ENCODE measurements at places on chromosomes 16 and 17.

- DNase-seq = no peak
Measured at GRCh38 chr16:81713295-81713772, 65.8 kb upstream of the PLCG2 start.

- DNase-seq = peak; percentile 84
Measured at GRCh38 chr17:1486802-1487695, 5.4 kb downstream of the MYO1C start.

DNA sequence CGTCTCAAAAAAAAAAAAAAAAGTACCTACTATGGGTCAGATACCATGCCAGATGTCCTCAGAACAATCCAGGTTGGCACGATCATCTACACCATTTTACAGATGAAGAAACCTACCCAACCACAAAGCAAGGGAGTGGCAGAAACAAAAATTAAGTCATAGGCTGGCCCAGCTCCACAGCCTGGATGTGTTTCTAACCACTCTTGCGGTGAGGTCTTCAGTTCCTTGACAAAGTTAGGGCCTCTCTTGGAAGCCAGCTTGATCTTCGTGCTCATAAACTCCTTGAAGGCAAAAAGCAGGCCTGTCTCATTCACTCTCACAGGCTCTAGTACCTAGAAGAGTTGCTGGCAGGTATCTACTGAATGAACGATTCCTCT is 6.2 kb downstream of the GGA2 start:
- no peak for DNase-seq

DNA sequence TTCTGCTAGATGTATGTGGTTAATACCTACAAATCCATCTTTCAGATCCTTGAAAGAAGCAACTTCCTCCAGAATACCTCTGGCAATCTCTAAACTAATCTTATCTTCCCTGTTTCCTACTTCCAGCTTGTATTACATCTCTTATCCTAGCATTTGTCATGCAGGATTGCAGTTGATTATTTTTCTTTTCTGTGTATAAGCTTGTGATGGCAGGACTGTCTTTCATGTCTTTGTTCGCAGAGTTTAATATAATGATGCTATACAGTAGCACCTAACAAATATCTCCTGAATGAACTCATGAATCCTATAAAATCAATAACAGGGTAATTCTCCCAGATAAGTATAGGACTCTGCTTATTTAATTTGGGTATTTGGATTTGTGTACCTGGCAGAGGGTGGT is 12.2 kb upstream of the UBE2G1 start:
- no peak for DNase-seq

- DNase-seq = no peak
Measured at GRCh38 chr16:3748307-3748706, 31.0 kb upstream of the TRAP1 start.

DNA sequence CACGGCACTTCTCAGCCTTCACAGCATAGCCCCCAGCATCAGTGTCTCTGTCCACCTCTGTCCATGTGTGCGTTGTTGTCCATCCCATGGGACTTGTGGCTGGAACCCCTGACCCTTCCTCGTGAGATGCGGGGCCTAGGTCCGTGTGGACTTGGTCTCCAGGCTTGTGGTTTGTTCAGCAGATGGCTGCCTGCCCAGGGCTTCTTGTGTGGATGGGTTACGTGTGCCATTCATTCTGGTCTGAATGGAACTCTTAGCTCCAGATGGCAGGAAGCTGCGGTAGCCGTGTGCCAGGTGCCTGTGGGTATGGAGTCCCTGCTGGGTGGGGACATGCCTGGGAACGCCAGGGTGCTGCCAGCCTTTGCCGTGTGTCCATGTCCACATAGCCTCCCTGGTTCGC is 31.7 kb upstream of the NUDT16L1 start:
- no peak for DNase-seq

- DNase-seq = no peak
Measured at GRCh38 chr16:22751685-22752084, 62.3 kb upstream of the HS3ST2 start.

- DNase-seq = no peak
Measured at GRCh38 chr17:40493697-40494096, 7.7 kb downstream of the TNS4 start.

- DNase-seq = no peak
Measured at GRCh38 chr16:75922250-75922649, 196.0 kb upstream of the CPHXL start.

GRCh38 chr17:77410470-77410869 is 269.7 kb downstream of the SEC14L1 start:
- DNase-seq = no peak

GRCh38 chr17:48612854-48613691 is 2.0 kb downstream of the HOXB8 start:
- peak; percentile 51 for DNase-seq

GRCh38 chr17:51869387-51869786 is 289.1 kb downstream of the CA10 start:
- DNase-seq = no peak

GRCh38 chr17:40092581-40092980 is 7.8 kb downstream of the NR1D1 start:
- DNase-seq = no peak

DNA sequence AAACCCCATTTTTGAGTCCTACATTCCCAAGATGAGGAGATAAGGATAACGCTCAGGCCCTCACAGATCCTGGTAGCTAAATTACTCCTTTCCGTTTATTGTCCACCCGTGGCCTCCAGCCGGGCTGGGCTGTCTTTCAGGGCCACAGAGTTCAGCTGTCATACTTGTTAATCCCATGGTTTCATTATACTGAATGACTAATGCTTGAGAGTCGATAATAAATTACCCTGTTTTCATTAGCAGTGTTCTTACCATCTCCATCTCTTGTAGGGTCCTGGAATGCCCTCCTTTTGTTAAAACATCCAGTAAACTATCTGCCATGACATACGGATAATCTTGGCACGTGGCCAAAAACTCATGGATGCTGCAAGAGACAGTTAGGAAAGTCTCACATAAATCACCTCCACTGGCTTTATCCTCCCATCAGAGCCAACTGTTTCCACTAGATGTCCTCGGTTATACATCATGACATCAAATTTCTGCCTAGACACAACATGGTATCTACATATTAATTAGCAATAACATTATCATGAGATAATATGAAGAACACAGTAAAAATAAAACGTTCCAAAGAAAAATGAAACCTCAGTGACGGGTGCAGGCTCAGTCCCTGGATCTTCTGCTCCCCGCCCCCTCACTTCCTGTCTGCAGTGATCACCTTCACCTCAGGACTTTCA is 45.3 kb downstream of the BRD7 start:
- DNase-seq = no peak

DNA sequence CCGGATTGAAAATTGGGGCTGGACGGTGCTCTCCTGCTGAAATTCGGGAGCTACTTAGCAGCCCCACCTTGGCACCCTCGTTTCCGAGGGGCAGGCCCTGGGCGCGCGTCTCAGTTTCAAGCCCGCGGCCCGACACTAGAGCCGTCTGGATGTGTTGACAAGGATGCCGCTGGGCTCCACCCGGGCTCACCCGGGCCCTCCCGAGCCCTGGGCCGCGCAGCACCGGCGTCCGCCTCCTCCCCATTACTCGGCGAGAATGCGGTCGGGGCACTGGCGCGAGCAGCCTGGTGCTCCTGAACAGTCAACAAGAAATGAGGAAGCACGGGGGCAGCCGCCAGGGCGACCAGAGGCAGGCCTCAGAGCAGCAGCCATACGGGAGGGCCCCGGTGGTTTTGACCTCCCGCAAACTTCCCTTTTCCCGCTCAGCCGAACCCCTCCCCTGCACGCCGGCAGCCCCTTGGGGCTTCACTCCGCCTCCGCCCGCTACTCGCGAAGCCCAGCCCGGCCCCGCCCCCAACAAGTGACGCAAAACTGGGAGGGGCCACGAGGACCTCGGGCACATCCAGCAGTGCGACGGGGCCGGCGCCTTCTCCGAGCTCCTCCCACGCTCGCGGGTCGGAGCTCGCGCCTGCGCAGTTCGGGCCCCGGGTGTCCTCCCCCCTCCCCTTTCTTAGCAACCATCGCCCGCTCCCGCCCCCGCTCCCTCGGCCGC is 447 bp upstream of the SEC14L1 start:
- peak; percentile 99 for DNase-seq

- no peak for DNase-seq
Measured at GRCh38 chr16:72262711-72263110, 90.8 kb upstream of the PMFBP1 start.

- no peak for DNase-seq
Measured at GRCh38 chr16:69111216-69111875, 5.9 kb downstream of the HAS3 start.

GRCh38 chr17:15920758-15921239 is 24.1 kb upstream of the ADORA2B start:
- no peak for DNase-seq

DNA sequence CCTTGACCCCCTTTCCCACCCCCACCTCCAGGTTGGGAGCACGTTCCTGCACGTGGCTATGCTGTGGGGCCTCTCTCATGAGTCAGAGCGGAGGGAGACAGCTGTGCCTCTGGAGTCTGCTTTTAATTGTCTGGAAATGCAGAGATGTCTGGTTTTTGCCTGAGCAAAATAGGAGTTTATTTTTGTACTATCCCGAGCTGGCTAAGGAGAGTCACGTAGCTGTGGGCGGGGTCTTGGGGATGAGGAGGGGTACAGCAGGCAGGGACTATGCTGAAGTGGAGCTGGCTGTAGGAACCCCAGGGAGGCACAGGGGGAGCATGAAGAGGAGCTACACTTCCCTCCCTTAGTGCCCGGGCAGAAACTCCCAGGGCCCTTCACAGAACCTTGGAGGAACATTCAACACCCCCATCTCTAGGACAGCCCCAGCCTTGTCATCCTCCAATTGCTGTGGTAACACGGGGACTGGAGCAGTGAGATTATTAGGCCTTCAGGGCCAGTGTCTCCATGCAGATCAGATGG is 44.7 kb upstream of the LGALS9 start:
- no peak for DNase-seq

DNA sequence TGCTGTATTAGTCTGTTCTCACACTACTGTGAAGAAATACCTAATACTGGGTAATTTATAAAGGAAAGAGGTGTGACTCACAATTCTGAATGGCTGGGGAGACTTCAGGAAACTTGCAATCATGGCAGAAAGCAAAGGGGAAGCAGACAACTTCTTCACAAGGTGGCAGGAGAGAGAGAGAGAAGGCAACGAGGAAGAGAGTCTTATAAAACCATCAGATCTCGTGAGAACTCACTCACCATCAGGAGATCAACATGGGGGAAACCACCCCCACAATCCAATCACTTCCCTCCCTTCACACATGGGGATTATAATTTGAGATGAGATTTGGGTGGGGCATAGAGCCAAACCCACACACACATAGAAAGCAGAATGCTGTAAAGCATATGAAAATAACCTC is 896.2 kb downstream of the CDH11 start:
- DNase-seq = no peak

GRCh38 chr16:25040543-25040942 is 25.4 kb upstream of the ARHGAP17 start:
- no peak for DNase-seq

DNA sequence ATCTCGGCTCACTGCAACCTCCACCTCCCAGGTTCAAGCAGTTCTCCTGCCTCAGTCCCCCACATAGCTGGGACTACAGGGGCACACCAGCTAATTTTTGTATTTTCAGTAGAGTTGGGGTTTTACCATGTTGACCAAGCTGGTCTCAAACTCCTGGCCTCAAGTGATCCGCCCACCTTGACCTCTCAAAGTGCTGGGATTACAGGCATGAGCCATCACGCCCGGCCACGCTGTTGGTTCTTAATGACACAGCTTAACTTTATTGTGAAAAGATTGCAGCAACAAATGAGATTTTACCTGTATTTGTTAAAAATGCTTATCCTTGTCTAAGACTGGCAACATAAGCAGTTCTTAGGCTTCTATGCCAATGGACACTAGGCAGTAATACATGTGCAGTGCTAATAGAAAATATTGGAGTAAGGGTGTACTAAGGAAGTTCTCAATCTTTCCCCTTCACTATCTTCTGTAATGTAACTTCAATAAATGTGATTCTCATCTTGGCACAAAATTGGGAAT is 2.9 kb downstream of the UBB start:
- no peak for DNase-seq

DNA sequence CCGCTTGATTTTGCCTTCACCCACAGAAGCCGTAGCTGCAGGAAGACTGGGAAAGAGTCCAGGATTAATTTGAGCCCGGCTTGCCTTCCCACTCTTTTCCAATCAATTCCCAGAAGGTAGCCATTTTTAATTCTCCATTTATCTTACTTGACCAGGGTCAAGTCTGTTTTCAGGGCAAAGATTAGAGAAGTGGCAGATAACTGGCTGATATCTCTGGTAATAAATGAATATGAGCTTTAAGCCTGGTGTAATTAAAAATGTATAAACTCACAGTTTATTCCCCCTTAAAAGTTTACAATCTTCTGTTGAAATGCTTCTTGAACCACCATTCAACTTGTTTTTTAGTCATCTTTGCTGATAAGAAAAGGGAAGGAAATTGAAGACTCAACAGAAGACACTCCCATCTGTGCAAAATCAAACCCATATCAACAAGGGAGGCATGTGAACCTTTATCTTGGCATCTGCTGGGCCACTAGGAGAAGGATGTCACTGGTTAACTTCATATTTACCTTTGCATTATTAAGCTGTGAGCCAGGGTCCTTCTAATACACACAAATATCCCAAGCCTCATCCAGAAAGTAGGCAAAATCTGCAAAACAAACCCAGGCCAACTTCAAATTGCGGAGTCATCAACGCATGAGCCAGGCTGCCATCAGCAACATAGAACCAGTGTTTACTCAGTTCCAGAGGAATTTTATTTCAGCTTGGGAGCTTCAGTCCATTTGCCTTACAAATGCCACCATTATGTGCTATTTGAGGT is 314.6 kb upstream of the MAF start:
- no peak for DNase-seq

DNA sequence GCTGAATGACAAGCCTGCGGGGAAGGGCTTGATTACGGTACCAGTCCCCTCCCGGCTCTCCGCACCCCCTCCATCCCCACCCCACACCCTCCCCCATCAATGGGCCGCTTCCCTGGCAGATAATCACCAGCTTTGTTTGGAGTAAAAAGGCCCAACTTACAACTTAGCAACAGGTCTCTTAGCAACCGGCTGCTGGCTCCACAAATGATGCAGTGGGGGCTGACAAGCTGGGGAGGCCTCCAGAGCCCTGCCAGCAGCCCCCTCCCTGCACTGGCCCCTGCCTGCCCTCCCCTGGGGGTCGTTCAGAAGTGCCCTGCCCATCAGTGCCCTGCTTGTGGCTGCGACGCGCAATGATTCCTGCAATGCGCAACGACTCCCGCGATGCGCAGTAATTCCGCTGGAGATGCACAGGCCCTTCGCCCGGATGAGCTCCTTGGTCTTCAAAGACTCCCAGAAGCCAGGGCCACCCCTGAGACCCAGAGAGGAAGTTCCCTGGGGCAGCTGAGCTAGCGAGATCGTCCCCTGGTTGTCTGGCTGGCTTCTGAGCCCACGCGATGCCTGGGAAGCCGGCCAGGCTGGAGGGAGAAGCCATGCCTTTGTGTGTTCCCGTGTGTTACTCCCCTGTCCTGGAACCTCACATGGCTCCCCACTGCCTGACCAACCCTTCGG is 23.3 kb downstream of the CPNE2 start:
- DNase-seq = no peak

Data from activated CD4-positive, alpha-beta T cell treated with anti-CD3 and anti-CD28 coated beads for 4 hours (primary cell).